MG63 (cell line): ENCODE measurements at places on chromosomes 1 and 21.

DNA sequence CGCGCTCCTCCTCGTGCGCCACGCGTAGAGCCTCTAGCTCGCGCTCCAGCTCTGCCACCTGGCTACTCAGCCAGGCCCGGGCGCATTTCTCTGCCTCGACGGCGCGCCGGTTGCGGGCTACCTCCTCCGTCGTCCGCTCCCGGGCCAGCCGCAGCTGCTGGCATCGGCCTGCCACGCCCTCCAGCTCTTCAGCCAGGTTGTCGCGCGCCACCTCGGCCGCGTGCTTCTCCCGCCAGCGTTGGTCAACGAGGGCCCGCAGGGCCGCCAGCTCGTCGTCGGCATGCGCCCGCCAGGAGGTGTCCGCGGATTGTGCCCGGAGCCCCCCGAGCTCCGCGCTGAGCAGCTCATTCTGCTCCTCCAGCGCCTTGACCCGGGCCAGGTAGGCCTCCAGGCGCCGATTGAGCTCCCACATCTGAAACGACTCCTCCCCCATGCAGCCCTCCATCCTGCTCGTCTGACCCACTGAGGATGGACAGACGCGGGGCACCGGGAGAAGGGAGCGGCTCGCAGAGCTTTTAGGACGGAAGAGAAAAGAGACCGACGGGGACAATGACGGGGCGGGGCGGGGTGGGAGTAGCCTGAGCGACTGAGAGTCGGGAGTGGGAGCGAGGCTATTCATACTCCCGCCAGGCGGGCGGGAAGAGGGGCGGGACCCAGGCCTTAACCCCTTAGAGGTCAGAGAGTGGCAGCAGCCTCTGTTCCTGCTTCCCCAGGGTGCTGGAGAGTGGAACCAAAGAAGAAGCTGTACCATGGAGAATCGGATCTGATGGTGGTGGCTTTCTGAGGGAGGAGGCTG is at the start of gene NES:
NES (minus strand) TSS at position 588 of the 796 bp plus-strand sequence; CDS start at position 445, 143 bp downstream.
- DNase-seq, result no peak

- DNase-seq, result no peak
Observed at GRCh38 chr1:245896258-245896657, 610.8 kb downstream of the SMYD3 start.

DNA sequence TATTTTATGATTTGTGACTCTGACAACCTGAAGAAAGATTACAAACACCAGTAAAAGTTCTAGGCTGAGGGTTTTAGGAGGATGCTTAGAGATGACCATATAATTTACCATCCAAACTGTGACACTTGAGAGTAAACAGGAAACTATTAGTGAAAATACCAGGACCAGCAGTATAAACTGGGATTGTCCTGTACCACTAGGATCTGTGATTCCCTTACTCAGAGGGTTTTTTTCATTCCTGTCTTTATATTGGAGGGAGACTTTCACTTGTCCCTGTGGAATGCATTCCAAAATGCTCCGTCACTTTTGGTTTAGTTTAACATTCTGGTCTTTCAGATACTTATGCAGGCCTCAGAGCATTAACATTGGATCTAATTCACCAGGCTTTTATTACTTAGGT is 482.9 kb downstream of the PTBP2 start:
- DNase-seq, result no peak

DNA sequence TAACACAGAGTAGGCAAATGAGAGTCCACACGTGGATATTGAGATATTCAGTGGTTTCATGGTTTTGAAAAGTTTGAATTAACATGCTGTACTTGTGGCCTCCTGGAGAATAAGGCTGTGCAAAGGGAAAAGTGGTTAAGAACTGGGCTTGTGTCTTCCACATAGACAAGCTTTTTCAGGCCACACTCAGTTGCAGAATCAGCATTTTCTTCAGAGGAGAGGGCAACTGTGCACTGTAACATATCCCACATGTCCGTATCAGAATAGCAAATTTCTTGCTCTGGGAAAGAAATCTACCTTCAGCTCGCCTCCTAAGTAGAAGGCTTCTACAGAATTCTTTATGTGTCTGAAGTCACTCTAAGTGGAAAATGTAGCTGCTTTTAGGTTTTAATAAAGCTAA is 84.9 kb downstream of the ZC3H11B start:
- DNase-seq, result no peak

DNA sequence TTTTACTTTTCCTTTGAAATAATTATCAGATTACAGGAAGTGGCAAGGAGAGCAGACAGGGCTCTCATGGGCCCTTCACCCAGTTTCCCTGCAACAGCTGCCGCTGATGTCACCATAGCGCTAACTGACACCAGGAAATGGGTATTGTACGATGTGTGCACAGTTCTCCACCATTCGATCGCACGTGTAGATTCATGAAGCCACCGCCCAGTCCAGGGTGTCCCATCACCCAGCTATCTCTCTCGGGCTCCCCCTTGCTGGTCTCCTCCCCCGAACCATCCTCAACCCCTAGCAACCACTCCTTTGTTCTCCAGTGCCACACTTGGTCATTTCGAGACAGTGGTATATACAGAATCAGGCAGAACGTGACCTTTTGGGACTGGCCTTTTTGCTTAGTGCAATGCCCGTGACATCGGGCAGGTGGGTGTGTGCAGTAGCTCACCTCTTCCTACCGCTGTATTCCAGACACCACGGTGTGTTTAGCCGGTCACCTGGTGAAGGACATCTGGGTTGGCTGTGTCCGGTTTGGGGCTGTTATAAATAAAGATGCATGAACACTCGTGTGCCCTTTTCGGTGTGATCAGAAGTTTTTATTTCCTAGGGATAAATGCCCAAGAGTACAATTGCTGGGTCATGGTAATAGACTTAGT is 118.4 kb downstream of the CRYAA start:
- no peak for DNase-seq

GRCh38 chr1:65425697-65426096 is 5.2 kb downstream of the LEPR start:
- peak; percentile 30 for DNase-seq

DNA sequence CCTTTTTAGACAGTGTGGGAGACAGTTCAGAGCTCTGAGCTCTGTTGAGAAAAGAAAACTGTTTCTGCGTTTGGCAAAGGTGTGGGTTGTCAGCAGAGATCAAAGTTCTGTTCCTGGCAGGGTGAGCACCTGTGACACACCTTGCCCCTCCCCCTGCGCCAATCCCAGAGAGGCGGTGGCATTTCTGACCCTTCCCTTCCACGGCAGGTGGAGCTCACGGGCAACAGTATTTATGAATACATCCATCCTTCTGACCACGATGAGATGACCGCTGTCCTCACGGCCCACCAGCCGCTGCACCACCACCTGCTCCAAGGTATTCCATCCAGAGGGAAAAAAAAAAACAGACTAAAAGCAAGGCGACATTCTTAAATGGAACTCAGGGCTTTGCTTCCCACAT is 20.7 kb downstream of the SIM2 start:
- DNase-seq, result no peak

- peak; percentile 51 for DNase-seq
Observed at GRCh38 chr21:33682992-33683627, 40.8 kb downstream of the ITSN1 start.

GRCh38 chr1:242178924-242179708 is 180.2 kb upstream of the MAP1LC3C start:
- no peak for DNase-seq

DNA sequence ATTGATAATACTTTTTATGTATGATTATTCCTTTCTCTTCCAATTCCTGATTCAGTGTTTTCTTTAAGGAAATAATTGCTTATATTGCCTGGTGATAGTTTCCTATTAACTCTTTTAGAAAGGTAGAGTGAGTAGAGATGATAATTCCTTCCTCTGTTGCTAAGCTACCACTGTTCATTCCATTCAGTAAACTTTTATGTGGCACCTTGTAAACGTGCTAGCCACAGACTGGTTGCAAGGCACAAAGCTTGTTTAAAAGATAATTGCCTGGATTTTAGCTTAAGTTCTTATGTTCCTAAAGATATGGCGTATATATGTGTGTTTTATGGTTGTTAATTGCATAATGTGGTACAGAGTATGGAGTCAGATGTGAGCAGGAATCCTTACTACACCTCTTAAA is 3.2 kb downstream of the ZFYVE9 start:
- DNase-seq, result no peak

DNA sequence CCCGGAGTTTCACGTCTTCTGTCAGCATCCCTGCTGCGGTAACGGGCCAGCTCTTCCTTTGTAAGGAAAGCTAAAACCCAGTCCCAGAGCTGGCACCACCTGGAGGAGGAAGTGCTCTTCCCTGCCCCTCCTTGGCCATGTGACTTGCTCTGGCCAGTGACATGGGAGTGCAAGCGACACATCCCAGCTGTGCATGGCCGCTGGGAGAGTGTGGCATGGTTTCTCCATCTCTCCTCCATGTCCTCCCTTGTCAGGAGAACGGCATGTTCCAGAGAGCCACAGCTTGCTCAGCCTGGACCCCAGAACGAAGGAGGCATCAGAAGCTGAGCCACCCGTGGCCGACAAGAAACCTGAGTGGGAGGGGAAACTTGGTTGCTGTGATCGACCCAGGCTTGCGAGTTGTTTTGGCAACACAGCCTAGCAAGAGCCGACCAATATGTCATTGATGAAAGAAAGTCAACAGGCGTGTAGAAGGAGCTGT is 2.7 kb upstream of the PRXL2B start:
- no peak for DNase-seq

DNA sequence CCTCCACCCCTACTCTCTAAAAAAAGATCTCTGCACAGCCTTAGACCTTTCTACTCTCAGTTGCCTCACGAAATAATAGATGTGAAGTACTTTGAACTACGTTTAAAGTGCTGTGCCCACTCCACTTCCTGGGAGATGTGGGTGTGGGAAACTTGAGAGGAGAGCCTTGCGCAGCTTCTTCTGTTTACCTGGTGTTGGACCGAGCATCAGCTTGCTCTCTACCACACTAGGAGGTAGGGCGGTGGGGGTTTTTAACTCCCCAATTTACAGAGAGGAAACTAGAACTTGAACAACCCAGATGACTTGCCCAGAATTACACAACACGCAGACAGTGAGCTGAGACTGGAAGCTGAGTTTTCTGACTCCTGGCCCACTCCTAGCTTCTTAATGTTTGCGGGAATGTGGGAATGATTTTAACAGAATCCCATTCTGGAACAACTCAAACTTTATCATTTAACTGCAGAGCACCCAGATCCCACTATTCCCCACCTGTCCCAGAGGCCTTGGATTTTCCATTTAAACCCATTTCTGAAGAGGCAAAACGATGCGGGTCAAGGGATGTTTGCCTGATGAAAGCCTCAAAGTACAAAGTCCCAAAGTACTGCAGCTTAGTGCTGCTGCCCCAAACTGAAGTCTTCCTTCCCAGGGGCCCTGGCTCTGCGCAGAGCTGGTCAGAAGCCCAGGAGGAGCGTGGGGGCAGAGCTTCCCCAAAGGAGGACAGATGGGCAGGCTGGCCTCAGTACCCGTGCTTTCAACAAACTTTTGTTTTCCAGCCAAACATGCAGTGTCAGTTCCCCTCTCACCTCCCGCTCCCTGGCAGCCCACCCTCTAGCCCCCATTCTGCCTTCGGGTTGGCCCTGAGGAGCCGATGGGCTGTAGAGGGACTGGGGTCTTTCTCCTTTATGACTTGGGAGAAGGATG is 19.0 kb downstream of the BTG2 start:
- no peak for DNase-seq

GRCh38 chr1:2045468-2046173 is 4.6 kb upstream of the PRKCZ start:
- no peak for DNase-seq

GRCh38 chr1:147215540-147215916 is 9.6 kb downstream of the FMO5 start:
- DNase-seq, result no peak

DNA sequence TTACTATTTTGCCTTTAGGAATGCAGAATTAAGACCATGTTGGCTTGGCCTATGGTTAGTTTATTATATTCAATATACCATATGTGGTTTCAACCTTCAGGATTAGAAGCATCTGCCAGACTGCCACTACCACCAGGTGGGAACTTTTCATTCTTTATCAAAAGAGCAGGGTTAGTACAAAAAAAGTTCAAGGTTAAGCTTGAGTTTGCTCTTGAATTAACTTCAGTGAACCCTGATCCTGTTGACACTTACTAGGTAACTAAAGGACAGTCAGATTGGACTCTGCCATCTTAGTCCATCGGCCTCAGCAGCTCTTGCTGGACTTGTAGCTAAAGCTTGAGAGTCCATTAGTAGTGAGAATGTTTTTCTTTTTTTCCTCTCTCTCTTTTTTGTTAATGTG is 22.1 kb downstream of the CLIC4 start:
- no peak for DNase-seq

GRCh38 chr1:152827173-152827572 is at the start of gene LCE1A:
Gene LCE1A (plus strand): TSS chr1:152827473. CDS start chr1:152827473, 0 bp downstream.
- no peak for DNase-seq

DNA sequence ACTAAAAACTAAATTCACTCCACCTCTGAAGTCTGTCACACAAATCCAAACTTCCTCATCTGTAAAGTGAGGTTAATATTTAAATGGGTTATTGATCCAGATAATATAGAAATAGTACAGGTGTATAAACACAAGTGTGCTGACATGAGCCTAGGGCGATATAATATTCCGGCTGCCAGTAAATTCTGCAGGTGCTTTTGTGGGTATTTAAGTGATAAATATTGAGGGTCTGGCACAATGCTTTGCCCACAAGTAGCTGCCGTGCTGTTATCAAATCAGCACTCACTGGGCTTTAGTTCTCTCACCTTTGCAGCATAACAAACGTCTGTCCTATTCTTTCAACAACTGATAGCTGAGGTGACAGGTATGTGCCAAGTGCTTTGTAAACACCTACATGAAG is 7.6 kb downstream of the PABPC4 start:
- no peak for DNase-seq

DNA sequence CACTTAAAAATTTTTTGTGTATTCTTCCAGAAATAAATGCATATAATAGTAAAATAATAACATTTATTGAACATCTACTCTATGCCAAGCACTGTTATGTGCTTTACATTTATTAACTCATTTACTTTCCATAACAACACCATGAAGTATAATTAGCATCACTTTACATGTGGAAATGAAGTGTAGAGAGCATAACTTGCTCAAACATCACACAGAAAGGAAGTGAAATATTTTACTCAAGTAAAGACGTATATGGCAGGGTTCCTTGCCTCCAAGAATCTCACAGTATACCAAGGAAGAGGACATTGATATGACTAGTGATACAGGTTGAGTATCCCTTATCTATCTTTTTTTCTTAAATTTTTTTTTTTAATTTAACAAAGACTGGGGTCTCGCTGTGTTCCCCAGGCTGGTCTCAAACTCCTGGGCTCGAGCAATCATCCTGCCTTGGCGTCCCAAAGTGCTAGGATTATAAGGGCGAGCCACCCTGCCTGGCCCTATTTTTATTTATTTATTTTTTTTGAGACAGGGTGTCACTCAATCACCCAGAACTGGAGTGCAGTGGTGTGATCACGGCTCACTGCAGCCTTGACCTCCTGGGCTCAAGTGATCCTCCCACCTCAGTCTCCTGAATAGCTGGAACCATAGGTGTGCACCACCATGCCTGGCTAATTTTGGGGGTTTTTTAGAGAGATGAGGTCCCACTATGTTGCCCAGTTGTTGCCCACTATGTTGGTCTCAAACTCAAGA is 7.7 kb upstream of the CLIC4 start:
- no peak for DNase-seq
